ENCODE measurements at places on chromosomes 5 and 9. TPM values are rescaled to one million over a fixed set of nuclear protein-coding genes. Genes with fewer than 3 reads are reported as not detected.

Gene CATSPER3
- not detected for total RNA-seq

Gene GPX3
- total RNA-seq: 1.2 TPM

Gene CDC25C
- 0.30 TPM for total RNA-seq

Gene PGM5
- total RNA-seq: 3.0 TPM

Gene ARSI
- total RNA-seq: 118 TPM

Gene CLK4
- 27.3 TPM for total RNA-seq

Gene LHX3
- total RNA-seq: not detected

Gene ARL14EPL
- not detected for total RNA-seq

Gene IFNE
- 61.8 TPM for total RNA-seq

Gene OLFM1
- total RNA-seq: 2.9 TPM
